ENCODE measurements at places on chromosomes 7 and 10.

- no peak for DNase-seq
Observed at GRCh38 chr7:52639126-52639525, 396.3 kb upstream of the POM121L12 start.

DNA sequence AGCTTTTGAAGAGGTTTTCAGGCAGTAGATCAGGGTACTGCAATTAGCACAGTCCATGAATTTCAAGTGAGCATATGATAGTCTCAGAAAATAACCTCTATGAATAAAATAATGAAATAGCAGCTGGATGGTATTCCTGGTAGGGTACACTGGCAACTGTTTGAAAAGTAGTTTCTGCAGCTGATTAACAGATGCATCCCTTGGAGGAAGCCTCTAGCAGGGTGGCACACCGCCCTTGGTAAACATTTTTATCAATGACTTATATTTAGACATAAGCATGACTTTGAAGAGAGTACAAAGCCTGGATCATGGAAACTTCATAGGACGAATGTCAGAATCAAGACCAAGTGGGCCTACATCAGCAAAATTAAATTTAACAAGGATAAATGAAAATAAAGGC lies 26.8 kb downstream of the WNT16 start:
- no peak for DNase-seq

- DNase-seq, result no peak
Observed at GRCh38 chr7:129902788-129903422, 49.9 kb downstream of the UBE2H start.

- DNase-seq, result no peak
Observed at GRCh38 chr7:2950578-2950977, 93.1 kb downstream of the CARD11 start.

DNA sequence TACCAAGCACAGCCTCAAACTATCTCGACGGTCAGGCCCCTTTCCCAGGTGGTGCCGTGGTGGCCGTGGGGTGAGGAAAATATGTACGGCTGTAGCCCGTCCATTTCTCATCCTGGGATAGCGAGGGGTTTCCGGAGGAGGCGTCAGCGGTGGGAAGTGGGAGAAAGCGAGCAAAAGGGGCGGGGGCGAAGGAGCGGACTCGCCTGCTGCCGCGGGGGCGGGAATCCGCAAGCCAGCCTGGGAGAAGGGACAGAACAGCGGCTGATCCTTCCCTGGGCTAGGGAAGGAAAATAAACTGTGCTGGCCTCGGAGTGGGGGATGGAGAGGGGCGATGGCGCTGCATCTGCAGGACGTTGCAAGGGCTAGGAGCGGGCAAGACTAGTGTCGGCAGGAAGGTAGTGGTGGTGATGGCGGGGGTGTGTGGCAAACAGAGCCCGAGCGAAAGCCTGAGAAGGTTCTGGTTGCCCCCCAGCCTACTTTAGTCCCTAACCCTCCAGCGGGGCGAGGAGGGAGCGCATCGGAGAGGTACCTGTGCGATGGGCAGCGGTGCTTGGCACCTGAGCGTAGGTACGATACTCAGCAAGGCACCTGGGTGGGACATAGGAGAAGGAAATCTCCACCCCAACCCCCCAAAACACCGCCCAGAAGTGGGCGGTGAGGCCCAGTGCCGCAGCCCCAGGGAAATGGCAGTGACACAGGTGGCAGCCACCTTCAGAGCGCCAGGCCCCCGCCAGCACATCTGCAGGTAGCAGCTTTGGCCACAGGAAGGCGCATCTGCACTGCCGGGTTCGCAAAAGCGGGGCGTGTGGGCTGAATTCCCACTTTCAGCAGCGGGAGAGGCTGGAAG lies 49.9 kb upstream of the STEAP1B start:
- DNase-seq, result no peak

GRCh38 chr7:75738604-75738974 lies at the start of gene HIP1:
Gene HIP1 (minus strand): TSS chr7:75738941. CDS start chr7:75738920, 21 bp downstream.
- no peak for DNase-seq

DNA sequence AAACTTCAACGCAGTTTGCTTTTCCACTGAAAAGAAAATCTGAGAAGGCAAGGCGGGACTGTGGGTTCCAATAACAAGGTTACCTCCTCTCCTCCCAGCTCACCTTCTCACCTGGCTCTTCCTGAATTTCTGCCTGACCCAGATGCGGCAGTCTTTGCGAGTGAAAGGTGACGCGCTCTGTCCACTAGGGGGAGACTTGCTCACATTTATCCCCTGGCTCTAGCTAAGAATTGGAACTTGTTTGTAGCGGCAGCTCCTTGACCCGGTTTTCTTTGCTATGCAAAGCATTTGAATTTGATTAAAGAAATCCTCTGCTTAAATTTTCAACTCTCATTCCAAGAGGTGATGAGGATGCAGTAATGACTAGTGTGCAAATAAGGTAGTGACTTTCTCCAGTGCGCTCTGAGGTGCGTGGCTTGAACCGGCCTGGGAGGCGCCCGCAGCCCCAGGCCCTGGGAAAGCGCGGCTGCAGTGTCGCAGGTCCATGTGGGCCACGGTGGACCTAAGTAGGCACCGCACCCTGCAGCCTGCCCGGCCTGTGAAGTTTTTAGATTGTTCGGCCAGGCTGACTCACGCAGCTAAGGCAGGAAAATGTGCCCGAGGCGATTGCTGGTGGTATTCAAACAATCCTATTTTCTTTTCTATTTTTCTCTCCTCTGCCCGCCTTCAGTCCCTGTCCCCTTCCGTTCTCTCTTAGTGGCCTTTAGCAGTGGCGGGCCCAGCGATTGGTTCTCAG lies 336.9 kb upstream of the NPSR1 start:
- no peak for DNase-seq

GRCh38 chr10:80691441-80691840 lies 153.7 kb downstream of the SH2D4B start:
- no peak for DNase-seq

- no peak for DNase-seq
Observed at GRCh38 chr10:117942226-117942625, 104.5 kb downstream of the RAB11FIP2 start.

GRCh38 chr10:61752111-61753011 lies 89.6 kb downstream of the CABCOCO1 start:
- no peak for DNase-seq
